Astrocyte of the cerebellum (primary cell): ENCODE measurements at places on chromosomes 12 and 14.
A peak's percentile ranks its signal among the peaks of the same experiment; 100 is the strongest.

DNA sequence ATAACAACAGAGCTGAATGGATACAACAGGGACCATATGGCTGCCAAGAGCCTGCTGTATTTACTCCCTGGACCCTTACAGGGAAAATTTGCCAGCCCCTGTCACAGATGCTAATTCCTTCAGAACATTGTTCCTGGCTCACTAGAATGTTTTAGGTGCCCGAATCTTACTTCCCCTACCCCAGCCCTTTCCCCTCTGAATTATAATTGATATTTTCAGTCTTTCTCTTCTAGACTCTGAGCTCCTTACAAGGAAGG is 235.3 kb downstream of the KSR2 start:
- DNase-seq: no peak

- peak; percentile 24 for DNase-seq
Measured at GRCh38 chr14:101628471-101628966, 67.2 kb downstream of the DIO3 start.

DNA sequence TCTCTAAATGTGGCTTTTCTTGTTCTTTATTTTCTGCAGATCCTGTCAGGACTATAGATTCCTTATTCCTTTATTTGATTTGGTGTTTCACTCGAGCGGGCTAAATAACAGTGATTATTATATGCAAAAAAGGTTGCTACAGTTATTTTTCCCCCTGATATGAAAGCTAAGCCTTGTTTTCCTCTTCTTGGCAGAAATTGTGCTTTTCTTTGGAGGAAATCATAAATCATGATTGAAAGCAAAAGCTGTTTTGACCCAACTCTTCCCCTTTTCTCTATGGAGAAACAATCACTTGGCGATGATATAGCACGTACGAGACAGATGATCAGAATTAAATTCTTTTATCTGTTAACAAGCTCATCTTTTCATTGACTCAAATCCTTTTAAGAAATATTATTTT is 31.4 kb downstream of the PPFIBP1 start:
- DNase-seq: no peak

DNA sequence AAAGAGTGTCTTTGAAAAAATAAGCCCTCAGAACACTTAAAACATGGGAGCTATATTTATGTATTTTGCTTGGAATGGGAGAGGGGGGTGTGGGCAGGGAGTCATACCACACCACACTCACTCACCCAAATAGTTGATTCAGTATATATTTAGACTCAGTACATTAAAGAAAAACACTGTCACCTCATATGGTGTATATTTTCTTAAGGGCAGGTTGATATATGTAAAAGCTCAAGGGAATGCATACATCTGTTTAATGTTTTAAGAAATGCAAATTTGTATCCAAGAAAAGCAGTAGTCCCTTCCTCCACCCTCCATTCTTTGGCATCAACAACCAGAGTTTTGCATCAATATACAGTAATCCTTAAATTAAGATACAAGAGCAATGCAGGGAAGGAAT is 1.4 kb downstream of the NFYB start:
- DNase-seq: no peak

- DNase-seq: no peak
Measured at GRCh38 chr14:76958980-76959710, 69.4 kb downstream of the IRF2BPL start.

DNA sequence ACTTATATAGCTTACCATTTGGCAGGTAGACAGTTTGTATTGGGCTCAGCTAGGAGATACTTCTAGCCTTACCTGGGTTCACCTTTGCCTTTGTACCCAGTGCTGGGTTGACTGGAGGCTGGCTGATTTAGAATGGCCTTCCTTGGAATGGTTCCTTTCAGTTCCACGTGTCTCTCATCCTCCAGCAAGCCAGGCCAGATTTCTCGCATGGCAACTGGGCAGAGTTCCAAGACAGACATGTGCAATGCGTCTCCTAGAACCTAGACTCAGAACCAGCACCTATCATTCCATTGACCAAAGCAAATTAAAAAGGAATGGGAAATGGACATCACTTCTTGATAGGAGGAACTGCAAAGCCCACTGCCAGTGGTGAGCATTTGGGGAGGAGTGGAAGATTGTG is 79.1 kb upstream of the BDKRB2 start:
- no peak for DNase-seq

GRCh38 chr14:91893007-91893406 is 25.7 kb upstream of the TC2N start:
- no peak for DNase-seq

- no peak for DNase-seq
Measured at GRCh38 chr12:106296179-106296877, 6.2 kb upstream of the TCP11L2 start.

GRCh38 chr12:16604596-16605252 is 1.2 kb downstream of the LMO3 start:
- DNase-seq: no peak

DNA sequence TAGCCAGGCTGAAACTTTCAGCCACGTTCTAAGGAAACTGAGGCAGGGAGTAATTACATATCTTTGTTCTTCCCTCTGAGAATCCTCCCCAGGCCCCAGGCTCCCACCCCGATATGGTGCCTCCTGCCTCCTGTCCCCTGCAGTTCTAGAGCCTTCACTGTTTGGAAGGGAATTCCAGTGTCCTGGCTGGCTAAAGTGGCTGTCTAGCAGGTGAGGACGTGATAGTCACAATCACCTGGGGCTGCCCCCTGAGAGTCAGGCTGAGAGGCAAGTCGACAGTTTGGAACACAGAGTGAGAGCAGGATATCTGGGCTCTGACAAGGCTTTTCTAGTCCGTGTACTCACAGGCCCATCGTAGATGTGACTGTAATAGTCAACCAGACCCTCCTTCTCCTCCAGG is 6.3 kb upstream of the RPAP3 start:
- no peak for DNase-seq

GRCh38 chr12:127145929-127146789 is 1120.8 kb upstream of the TMEM132C start:
- no peak for DNase-seq

GRCh38 chr14:70162358-70162757 is 26.4 kb downstream of the SLC8A3 start:
- no peak for DNase-seq

DNA sequence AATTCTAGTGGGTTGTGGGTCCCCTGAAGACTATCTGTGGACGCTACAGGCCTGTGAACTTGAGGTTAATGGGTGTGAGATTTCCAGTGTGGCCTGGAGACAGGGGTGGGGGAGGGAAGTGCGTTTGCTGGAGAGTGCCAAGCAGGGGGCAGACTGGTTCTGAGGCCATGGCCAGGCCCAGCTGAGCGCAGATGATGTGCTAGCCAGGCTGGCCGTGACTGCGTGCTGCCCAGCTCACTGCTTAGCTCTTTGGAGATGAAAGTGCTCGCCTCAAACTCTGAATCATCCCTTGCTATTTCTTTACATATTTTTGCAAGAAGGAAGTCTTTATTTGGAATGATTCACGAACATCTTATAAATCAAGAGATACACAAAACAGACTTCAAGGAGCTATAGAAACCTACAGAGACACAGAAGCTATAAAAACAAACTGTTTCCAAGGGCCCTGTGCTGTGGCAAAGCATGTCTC is 75.2 kb upstream of the PLEKHG3 start:
- peak; percentile 52 for DNase-seq

GRCh38 chr14:95458906-95459305 is 57.5 kb downstream of the SYNE3 start:
- no peak for DNase-seq

DNA sequence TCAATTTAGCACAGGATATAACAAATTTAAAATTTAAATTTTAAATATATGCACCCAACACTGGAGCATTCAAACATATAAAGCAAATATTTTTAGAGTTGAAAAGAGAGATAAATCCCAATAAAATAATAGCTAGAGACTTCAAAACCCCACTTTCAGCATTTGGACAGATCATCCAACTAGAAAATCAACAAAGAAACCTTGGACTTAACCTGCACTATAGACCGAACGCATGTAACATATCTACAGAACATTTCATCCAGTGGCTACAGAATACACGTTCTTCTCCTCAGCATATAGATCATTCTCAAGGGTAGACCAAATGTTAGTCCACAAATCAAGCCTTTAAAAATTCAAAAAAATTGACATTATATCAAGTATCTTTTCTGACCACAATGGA is 64.0 kb downstream of the SPTSSA start:
- DNase-seq: no peak

GRCh38 chr14:57388067-57388466 is 2.3 kb upstream of the NAA30 start:
- no peak for DNase-seq

- DNase-seq: no peak
Measured at GRCh38 chr12:46839232-46839631, 13.4 kb upstream of the SLC38A4 start.

- no peak for DNase-seq
Measured at GRCh38 chr12:9636851-9637206, 29.1 kb upstream of the KLRB1 start.

DNA sequence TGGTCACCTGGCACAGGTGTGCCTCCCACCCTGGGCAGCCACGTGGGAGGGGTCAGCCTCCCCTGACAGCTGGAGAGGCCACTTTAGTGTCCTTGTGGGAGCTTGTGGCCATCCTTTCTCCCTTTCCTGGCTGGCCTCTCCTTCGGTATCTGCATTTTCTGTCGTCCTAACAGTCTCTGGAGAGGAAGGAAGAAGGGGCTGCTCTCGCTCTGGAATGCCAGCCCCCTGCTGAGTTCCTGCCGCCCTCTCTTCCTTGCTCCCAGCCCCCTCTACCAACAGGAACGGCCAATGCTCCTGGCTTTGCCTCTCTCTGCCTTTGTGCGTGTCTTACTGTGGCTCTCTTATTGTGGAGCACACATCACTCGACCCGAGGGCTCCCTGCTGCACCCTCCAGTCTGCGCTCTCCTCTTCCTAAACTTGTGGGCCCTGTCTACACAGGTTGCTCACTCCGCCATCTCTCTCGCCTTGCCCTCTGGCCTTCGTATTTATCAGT is 70.8 kb downstream of the FBXL14 start:
- no peak for DNase-seq

DNA sequence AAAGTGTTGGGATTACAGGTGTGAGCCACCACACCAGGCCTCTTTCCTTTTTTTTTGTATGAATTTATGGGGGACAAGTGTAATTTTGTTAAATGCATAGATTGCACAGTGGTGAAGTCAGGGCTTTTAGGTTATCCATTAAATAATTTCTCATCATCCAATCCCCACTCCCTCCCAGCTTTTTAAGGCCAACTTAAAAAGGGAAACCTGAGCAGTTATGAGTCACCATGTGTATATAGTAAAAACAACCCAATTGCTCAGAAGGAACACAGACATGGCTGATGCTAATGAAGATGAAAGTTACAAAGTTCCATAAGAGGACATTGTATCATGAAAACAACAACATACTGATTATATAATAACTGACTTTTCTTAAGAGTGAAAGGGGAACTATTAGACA is 25.6 kb upstream of the ARID2 start:
- DNase-seq: no peak

- DNase-seq: no peak
Measured at GRCh38 chr12:79993106-79993862, 58.4 kb upstream of the PPP1R12A start.
